Activated CD8-positive, alpha-beta memory T cell treated with anti-CD3 and anti-CD28 coated beads, Interleukin-2, amount 50 U/mL, for 4 hours (primary cell): ENCODE measurements at places on chromosomes 7 and 10.
A peak's percentile ranks its signal among the peaks of the same experiment; 100 is the strongest.

DNA sequence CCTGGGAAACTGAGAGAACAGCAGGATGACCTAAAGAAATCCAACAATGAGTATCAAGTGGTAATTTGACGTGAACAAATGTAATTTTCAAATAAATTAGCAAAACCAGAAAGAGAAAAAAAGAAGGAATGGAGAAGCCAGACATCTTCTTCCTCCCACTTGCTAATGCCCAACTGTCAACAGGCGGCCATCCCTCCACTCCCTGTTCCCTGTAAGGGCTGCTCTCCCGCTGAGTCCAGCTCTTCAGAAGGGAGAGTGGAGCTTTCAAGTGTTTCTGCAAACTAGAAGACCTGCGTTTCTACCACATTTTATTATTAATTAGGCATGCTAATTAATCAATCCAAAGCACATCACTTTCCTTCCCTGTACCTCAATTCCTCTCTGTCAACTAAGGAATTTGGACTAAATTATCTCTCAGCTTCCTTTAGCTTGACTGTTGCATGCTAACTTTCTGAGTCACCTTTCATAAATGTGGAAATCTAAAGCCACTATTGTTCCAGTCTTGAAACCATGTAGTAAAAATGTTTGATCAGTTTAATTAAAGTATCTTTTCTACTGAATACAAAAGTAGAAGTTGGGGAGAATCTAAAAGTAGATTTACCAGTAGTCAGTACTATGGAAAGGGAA lies 48.4 kb upstream of the CUL1 start:
- DNase-seq = no peak

DNA sequence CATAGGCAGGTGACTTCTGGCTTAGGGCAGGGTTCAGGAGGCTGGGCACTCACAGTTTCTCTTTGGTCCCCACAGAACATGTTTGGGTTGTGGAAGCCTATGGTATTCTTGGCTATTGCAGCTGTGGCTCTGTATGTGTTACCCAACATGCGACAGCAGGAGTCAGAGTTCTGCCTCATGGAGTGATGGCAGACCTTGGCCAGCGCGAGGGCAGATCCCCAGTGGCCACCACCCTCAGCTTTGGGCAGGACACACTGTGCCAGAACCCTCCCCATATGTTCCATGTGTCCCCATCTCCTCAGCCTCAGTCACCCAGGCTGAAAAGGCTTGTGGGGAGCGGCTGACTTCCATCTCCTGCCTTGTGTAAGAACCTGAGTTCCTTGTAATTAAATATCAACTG lies 8.5 kb upstream of the FLNC start:
- DNase-seq = no peak

GRCh38 chr10:28632584-28632945 lies 44.8 kb upstream of the BAMBI start:
- DNase-seq = no peak

DNA sequence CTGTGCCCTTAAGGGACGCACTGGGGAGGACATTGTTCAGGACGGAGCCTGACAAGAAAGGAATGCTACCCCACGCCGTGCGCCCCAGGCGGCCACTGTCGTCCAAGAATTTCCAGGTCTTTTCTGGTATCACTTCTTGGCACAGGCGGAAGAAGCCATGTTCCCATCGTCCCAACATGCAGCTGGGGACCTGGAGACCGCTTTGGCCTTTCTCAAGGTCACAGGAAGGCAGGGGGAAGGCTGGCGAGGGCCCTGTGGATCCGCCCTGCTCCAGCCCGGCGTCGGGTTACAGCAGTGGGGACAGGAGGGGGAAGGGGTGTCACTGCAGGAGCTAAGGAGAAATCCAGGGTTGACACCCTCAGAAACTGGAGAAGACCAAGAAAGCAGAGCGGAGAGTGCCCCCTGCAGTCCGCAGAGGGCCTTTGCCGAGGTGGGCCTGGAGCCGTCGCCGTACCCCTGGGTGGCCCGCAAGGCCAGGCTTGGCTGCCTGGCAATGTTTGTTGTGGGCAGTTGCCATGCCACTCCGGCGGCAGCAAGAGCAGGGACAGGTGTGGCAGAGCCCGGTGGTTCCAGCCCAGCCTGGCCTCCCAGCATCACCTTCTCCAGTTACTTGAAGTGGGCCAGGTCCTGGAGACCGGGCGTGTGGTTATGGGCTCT lies 104.1 kb downstream of the LHPP start:
- DNase-seq = peak; percentile 14

DNA sequence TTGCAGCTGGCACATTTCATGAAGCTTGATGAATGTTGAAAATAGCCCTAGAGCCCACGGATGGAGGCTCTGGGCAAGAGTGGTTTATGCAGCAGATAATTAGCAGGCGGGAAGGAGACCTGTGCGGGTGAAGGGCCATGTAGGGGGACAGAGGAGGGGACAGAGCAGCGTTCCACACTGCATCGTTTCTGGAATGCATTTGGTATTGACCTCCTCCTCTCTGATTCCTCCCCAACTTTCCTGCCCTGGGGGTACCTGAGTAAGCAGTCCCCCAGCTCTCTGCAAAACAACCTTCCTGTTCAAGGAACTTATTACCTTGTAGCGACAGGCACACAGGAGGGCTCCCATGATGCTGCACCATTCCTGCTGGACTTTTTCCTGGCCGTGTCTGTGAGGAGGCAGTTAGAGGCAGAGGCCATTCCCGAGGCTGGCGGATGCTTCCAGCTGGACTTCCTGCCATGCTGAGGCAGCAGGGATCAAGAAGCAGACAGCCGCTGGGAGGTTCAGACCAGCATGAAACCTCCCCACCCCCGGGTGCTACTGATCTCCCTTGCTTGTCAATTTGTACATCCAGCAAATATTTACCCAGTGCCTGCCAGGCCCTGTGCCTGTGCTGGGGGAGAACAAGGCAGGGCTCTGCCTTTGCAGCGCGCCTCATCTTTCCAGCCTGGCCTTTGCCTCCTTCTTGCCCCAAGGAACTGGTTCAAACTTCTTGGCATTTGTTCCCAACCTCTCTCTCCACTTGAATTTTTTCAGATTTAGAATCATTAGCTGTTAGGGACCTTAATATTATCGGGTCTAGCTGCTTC lies 28.7 kb downstream of the SLC29A3 start:
- DNase-seq = no peak

GRCh38 chr10:83153714-83154113 lies 985.6 kb upstream of the GHITM start:
- DNase-seq = no peak

DNA sequence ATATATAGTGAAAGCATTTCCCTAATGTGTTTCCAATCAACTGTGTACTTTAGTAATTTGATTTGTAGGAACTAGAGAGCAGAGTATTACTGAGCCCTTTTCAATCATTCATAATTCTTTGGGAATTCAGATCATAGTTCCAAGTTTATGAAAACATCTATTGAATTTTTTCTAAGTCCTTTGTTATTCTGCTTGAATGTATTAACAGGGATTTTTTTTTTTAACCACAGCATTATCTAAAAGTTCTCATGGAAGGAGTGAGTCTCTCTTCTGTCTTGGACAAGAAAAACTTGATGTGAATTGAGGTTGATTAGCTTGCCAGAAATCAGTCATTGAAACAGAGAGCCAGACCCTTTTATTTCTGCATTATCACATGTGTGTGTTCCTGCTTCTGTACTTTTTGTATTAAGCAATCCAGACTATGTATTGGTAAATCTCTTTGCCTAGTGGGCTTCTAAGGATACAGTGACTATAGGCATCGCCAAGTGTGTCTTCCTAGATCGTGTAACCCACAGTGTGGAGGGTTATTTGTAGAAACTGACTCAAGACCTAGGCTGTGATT lies 59.9 kb downstream of the BMPER start:
- DNase-seq = no peak

DNA sequence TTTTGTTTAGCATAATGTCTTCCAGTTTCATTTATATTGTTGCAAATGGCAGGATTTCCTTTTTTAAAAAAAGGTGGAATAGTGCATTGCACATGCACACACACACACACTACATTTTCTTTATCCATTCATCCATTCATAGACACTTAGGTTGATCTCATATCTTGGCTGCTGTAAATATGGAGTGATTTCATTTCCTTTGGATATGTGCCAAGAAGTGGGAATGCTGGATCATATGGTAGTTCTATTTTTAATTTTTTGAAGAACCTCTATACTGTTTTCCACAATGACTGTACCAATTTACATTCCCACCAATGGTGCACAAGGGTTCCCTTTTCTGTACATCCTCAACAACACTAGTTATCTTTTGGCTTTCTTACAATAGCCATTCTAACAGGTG lies 68.9 kb downstream of the EBLN1 start:
- no peak for DNase-seq

GRCh38 chr10:7817576-7817975 lies 729 bp upstream of the TAF3 start:
- DNase-seq = no peak

DNA sequence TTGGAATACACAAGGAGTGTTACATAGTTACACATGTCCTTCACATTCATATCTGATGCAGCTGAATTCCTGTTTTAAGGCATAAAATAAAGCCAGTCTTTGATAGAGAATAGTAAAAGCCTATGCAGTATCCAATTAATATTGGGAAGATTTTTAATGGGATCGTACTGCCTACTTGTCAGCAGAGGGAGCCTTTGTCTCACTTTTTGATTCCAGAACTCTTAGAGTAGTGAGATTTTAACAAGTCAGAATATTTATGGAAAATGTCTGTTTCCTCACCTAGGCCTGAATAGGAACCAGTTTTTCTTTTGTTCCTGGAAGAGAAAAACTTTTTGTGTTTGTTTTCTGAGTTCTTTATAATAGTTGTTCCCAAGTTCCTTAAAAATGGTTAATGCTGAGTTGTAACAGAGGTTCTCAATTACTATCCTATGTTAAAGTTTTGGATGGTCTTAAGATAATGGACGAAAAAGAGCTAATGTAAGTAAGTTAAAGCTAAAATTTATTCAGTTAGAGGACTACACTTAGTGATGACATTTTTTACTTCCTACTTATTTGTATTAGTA lies 114.0 kb downstream of the BBS9 start:
- no peak for DNase-seq

- no peak for DNase-seq
Measured at GRCh38 chr7:4157651-4158050, 524.4 kb upstream of the FOXK1 start.

GRCh38 chr7:37438906-37439652 lies 9.6 kb downstream of the ELMO1 start:
- DNase-seq = no peak

- DNase-seq = no peak
Measured at GRCh38 chr10:128185627-128186026, 59.4 kb upstream of the MKI67 start.
